ENCODE measurements at places on chromosomes 1 and 21.

DNA sequence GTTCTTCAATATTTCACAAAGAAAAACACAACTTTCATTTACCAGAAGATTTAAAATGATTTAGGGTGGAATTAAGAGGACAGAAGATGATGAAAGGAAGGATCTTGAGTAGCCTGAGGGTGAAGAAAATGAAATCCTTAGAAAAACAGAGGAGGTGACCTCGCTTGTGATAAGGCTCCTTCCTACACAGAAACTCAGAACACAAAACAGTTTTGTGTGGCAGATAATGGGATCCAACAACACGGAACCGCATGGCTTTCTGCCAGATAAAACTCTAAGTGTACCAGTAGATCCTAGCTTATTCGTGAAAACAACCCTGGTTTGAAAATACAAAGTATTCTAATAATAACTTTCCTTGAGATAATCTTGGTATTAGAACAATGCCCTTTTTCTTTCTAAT is 74.0 kb upstream of the EXO1 start:
- DNase-seq = no peak

- no peak for DNase-seq
Observed at GRCh38 chr21:45506836-45507522, 35.3 kb downstream of the SLC19A1 start.

DNA sequence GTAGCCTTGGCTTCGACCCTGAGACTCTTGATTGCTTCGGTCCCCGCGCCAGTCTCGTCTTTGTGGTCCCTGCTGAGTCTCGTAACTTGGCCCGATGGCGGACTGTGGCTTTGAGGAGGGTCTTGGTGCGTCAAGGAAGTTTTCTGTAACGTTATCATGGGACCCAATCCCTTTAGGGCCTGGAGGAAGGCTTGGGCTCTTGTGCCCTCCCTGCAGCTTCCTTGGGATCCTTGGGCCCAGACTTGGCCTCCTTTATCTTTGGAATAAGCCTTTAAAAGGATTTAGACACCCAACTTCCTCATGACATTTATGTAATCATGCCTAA is 371 bp downstream of the ZMPSTE24 start:
- no peak for DNase-seq

GRCh38 chr1:181318022-181318857 is 165.1 kb upstream of the CACNA1E start:
- DNase-seq = no peak

- no peak for DNase-seq
Observed at GRCh38 chr1:52159033-52159789, 17.3 kb downstream of the ZFYVE9 start.

DNA sequence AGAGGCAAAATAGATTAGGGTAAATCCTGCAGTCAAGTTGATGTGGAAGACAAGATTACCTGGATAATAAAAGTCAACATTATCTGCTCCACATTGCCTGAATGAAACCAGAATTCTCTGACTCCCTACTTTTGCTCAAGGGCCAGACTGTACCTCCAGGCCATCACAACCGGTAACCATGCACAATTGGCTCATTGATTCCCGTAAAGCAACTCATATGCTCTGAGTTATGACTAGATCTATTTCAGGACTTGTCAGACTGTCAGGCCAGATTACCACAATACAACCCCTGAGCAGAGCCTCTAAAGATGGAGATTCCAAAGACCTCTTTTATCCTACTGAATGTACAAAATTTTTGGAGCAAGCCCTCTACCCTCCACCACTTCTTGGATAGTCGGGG is 90.4 kb downstream of the ODF2L start:
- DNase-seq = no peak

DNA sequence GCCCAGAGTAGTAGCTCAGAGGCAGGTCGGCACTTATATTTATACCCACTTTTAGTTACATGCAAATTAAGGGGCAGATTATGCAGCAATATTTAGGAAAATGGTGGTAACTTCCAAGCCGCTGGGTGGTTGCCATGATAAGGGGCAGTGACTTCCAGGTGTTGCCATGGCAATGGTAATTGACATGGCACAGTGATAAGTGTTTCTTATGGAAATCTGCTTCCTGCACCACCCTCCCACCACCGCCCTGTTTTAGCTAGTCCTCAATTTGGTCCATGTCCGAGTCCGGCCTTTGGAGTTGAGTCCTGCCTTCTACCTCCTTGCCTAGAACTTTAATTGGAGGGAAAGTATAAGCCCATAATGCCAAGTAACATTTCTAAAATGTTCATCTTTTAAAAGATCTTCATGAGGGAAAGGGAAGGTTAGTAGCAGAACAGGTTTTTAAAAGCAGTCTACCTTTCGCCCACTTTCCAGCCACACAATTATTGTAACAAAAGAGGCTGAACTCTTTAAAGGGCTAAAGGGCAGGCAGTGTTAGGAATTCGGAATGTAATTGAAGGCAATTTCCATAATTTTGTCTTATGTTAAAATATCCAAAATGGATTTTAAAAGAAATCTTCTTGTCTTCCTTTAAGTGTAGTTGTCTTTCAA is 21.7 kb downstream of the ZBTB8B start:
- DNase-seq = no peak

DNA sequence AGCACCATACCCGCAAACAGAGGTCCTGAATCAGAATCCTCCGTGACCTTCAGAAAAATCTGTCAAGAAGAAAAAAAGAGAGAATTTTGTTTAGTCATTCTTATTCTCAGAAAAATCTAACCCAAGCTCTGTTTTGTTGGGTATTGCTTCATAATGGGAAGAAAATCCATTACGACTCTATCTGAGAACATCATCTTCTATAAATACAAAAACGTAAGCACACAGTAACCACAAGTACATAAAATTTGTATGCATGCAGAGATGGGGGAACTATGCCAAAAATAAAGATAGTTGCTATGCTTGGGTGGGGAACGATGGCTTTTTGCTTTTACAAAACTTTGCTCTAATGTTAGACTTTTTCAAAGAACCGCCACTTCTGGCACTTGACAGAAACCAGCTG is 84.2 kb downstream of the ABCA4 start:
- DNase-seq = no peak

GRCh38 chr21:17768840-17769446 is 50.2 kb downstream of the C21orf91 start:
- no peak for DNase-seq

- DNase-seq = no peak
Observed at GRCh38 chr1:96049759-96050409, 671.7 kb upstream of the PTBP2 start.
